Ammon's horn (tissue), 1 donor: ENCODE measurements at places on chromosomes 12 and 14.

DNA sequence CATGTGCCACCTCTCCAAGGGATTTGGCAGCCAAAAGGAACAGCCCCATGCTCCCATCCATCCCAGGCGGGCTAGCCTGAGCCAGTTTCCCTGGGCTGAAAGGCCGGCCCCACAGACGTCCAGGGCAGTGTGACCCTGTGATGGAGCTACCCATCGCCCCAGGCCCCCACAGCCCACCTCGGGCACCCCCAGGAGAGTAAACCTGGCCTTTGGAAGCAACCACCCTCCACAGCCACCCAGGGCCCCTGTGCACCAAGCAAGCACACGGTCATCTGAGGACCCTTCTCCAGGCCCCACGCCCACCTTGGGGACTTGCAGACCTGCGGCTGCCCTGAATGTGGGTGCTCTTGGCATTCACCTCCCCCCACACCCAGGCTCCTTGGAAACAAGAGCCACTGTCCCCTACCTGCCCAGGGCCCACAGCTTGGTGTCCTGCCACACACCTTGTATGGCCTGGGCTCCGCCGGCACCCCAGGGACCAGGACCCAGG, 8.4 kb downstream of the AHNAK2 start:
- no peak for DNase-seq

GRCh38 chr14:43204816-43205215, 1302.3 kb downstream of the FSCB start:
- no peak for DNase-seq

DNA sequence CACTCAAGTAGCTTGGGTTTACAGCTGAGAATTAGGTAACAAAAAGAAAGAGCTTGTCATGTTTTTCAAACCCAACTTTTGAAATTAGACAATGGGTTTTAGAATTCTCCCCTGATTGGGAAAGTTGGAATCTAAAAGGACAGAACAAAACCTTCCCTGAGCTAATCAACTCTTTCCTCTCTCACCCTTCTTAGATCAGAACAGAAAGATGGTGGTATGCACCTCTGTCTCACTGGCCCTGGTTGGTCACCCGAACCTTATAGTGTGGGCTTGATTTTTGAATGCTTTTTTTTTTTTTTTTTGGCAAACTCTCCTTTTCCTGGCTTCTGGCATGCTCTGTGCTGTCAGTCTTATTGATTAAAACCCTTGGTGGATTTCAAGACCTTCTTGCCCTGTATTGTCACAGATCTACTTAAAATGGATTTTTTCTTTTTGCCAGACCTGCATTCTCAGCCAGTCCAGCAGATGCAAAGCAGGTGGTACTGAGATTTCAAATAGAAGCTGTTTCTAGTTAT, 251.1 kb upstream of the RMST start:
- no peak for DNase-seq

DNA sequence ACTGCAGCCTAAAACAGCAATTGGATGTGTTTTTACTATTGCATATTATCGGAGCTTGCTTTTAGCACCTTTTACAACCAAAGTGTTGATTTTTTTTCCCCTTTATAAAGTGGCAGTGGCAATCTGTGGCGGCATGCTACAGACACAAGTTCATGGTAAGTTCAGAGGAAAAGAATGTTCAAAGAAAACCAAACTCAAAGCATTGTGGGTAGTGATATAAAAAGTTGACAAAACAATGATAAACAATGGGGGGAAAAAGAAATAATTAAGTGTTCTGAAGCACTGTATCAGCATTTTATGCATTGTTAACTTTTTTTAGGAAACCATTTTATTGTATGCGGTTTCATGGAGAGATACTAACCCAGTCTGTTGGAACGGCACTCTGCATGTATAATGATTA, 492.0 kb upstream of the SOX5 start:
- DNase-seq = no peak
